Fibroblast of gingiva (primary cell): ENCODE measurements at places on chromosomes 2 and 18.

GRCh38 chr18:59359576-59359952, 499 bp upstream of the LMAN1 start:
- DNase-seq = peak; percentile 9

DNA sequence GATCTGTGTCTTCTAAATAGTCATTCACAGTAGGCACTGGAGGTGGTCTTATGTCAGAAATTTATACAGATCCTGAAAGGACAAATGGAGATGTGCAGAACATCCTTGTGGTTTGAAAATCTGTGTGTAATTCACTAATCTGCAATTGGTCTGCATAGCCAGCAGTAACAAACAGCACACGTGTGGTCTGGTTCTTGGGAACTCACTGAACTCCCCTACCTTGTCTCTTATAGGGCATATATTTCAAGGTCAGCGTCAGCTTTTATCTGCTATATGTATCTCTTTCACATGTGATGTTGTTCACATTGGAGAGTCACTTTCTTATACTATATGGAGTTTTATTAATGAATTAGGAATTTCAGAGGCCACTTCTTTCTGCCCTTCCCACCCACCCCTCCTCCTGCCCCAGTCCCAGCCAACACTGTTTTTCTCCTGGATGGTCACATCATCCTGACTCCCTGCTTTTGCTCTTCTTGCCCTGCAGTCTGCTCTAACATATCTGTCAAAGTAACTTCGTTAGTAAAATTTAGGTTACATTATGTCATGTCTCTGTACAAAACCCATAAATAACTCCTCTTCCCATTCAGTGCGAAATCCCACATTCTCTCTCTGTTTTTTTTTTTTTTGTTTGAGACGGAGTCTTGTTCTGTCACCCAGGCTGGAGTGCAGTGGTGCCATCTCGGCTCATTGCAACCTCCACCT, 35.4 kb upstream of the CABYR start:
- no peak for DNase-seq

GRCh38 chr2:206011795-206012194, 74.2 kb downstream of the INO80D start:
- DNase-seq = no peak

DNA sequence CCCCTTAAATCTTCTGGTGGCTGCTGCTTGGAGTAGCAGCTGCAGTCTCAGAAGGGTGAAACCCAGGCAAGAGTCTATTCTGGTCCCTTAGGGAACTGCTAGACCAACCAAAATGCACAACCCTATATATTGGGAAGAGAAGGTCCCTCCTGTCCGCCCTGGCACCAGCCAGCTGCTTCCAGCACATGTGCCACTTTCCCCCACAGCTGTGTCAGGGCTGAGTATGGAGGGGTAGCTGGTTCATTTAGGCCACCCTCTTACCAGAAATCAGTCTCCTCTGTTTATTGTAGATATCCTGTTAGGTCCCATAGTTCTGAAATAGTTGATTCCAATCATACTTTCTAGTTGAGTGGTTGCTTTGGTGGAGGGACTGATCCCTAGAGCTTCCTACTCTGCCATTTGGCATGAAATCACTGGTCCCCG, 68.9 kb downstream of the BIRC6 start:
- DNase-seq = peak; percentile 73

- DNase-seq = no peak
Measured at GRCh38 chr2:156803967-156804366, 367.8 kb downstream of the GPD2 start.

DNA sequence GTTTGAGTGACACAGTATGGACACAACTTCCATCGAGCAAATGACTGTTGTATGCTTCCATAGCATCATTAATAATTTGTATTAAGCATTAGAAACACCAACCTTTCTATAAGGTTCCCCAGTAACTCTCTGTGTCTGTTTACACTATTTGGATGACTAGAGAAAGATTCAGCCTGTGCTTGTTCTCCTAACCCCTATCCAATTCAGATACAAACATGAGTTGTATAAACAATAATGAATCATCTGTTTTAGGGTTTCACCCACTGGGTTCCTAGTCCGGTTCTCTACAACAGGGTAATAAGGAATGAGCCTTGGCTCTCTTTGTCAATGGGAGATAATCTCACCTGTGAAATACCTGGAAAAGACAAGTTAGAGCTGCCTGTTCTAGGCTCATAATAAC, 894.1 kb upstream of the PIK3C3 start:
- no peak for DNase-seq

- DNase-seq = peak; percentile 44
Measured at GRCh38 chr18:12238826-12239225, 15.3 kb upstream of the CIDEA start.

GRCh38 chr2:38619458-38620164, 16.9 kb upstream of the HNRNPLL start:
- peak; percentile 15 for DNase-seq

GRCh38 chr2:96734880-96735583, 4.8 kb downstream of the LMAN2L start:
- DNase-seq = peak; percentile 72

GRCh38 chr2:86189782-86190416, 5.4 kb downstream of the IMMT start:
- no peak for DNase-seq

- peak; percentile 75 for DNase-seq
Measured at GRCh38 chr2:225076125-225076524, 33.9 kb upstream of the DOCK10 start.

DNA sequence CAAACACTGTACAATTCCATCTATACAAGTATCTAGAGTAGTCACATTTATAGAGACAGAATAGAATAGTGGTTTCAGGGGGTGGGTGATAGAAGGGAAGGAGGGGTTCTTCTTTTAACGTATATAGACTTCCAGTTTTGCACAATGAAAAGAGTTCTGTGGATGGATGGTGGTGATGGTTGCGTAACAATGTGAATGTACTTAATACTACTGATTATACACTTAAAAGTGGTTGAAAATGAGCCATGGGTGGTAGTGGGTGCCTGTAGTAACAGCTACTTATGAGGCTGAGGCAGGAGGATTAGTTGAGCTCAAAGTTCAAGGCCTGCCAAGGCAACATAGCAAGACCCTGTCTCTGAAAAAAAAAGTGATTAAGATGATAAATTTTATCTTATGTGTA, 85.8 kb downstream of the SETBP1 start:
- DNase-seq = no peak

- DNase-seq = no peak
Measured at GRCh38 chr2:83221258-83221657, 1237.8 kb downstream of the SUCLG1 start.

GRCh38 chr2:107128381-107128780, 242.4 kb upstream of the ST6GAL2 start:
- DNase-seq = no peak

DNA sequence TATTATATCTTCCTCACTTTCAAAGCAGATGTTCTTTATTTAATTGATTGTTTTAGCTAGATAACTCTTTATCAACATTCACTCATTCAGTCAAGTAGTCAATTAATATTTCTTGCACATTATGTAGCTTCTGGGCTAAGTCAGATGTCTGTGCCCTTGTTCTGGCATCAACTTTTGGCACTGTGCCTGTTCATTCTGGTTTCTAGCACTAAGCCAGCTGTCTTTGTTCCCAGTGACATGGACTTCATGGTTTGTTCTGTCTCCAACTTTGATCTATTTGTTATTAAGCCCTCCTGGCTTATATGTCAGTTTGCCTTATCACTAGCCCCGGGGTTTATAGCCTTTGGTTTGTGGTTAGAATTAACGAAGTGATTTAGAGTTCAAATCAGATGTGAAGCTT, 247.9 kb upstream of the SYT4 start:
- no peak for DNase-seq
